ENCODE measurements at places on chromosomes 2 and 18.

GRCh38 chr2:105502625-105503334 lies 103.9 kb upstream of the FHL2 start:
- DNase-seq = no peak

DNA sequence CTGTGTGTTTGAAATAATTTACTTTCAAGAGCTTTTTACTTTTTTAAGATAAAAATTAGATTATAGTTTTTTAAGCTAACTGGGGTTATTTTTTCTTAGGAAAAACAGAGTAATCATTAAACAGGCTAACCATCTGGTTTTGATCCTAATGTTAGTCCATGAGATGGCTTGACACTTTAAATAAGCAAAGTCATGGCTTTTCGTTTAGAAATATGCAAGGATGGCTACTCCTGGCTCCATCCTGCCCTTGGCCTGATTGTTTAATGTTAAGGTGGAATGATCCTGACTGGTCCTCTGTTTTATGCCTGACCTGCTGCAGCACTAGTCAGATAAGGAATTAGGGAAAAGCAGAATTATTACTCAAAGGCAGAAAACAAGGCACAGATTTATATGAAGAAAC lies 39.7 kb upstream of the PNPT1 start:
- DNase-seq = no peak

- DNase-seq = no peak
These were observed 142.5 kb upstream of the GATA6 start for GRCh38 chr18:22026889-22027288.

DNA sequence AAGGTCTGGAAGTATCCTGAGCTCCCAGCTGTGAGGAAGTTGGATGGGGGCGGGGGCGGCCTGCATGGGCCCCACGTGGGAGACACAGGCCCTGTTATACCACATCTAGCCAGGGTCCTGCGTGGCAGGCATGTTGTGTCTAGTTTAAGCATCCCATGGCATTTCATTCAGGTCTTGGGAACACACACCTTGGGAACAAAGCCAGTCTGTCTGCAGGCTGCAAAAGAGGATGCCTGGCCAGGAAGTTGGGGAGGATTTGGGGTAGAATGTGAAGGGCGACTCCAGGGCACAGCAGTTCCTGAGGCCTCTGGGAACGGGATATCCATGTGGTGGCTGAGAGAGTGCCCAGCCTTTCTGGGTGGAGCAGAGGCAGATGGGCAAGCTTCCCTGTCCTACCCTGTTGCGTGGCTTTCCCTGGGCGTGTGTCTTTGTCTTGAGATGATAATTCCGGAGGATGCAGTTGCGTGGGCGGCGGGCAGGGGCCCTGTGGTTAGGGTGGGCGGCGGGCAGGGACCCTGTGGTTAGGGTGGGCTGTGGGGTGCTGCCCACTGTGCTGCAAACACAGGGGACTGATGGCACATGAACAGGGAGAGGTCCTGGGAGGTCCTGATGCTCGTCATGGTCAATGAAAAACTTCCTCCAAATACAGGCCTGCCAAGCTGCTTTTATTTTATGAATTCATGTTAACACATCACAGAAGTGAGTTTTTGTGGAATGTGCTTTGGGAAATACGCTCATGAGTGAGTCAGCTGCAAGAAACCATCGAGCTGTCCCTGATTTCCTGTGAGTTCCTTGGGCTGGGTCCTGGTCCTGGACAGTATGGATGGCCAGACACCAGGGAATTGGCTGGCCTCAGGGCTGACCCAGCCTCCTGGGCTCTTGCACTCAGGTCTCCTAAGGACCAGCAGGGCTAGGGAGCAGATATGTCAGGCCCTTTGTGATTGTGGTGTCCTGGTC lies 90.0 kb upstream of the HS6ST1 start:
- no peak for DNase-seq

- no peak for DNase-seq
These were observed 40.6 kb upstream of the ACYP2 start for GRCh38 chr2:54074606-54075341.

- no peak for DNase-seq
These were observed 17.1 kb downstream of the GATA6 start for GRCh38 chr18:22186484-22186971.

- DNase-seq = no peak
These were observed 74.3 kb upstream of the COL5A2 start for GRCh38 chr2:189253836-189254235.

GRCh38 chr2:138534791-138535190 lies 33.2 kb downstream of the SPOPL start:
- no peak for DNase-seq

DNA sequence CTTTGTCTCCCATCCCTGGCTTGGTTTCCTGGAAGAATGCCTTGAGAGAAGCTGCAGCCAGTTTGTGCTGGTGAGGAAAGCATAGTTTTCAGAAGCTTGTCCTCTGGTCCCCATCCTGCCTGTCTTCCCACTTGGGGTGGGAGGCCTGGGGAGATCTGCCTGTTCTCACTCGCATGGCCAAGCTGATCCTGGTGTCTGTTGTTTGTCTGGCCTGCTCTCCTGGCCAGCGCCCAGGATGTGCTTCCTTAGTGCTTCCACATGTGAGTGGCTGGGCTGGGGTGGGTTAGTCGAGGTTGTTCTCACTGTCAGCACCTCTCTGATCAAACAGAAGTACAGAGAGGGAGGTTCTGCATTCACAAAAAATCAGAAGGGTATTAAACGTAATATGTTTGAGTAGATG lies 49.5 kb downstream of the PTPRM start:
- no peak for DNase-seq

DNA sequence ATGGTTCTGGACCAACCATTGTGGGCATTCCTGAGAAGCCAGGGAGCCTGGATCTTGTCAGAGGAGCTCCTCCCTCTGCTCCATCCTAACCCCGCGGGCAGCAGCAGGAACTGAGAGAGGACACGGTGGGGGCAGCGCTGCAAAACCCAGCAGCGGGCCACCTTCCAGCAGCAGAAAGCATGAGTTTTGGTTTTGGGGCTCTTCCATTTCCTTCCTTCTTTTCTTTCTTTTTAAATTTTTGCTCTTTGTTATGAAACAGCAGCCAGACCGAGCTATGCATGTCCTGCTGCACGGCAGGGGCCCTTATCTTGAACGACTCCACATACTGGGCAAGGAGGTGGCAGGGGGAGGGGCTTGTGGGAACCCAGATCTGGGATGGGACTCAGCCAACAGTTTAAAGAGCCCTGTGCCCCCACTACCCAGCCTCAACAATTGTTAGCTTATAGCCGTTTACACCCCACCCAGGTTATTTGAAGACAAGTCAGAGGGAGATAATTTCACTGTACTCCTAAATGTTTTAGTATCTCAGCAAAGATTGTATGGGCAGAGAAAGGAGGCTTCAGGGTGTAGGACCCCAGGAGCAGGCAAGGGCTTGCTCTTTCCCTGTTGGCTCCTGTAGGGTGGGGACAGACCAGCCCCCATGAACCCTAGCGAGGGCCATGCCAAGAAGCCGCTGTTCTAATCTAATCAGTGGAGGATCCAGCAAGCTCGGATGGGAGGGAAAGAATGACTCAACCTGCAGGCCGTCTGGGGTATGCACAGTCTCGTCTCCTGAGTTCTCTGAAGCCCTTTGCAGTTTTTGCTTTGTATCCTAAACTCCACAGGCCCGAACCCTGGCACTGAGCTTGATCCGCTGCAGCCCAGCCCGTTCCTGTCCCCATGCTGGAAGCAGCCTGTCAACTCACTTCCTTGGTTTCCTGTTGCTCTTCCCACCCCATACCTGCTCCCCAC lies 75.3 kb downstream of the LRRFIP1 start:
- no peak for DNase-seq

- no peak for DNase-seq
These were observed 136.9 kb downstream of the NRXN1 start for GRCh38 chr2:50895041-50895440.

DNA sequence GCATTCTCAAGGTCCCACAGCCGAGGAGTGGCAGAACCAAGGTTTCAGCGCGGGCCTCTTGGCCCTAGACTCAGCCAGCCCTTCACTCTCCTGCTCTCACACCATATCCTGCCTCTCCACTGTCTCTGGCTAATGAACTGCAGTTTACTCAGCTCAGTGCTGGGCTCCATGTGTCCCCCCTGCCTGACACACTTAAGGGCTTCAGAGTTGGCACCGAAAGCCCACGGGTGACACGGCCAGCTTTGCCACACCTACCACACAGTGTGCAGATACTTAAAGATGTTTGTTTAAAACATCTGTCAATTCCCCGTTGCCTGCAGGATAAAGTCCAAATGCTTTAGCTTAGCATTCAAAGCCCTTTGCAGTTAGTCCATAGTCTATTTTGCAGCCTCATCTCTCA lies 241.2 kb downstream of the SEPTIN10 start:
- DNase-seq = no peak

DNA sequence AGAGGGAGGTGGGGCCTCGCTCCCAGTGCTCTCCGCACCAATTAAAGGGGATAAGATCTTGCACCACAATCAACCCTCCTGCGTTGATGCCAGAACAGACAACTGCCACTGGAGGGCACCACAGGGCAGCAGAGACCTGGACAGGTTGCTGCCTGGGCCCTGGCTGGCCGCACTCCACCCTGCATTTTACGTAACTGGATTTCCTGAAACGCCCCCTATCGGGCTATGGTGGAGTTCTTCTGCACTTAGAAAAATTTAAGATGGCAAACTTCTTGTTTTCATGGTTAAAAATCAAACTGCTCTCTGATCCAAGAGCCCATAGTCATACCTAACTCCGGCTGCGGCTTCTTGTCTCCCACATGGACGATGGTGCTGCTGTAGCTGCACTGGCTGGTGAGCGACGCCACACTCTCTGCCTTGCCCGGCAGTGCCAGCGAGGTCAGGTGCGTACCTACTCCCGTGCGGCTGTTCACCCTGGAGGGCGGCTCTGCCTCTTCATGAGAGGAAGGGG lies 16.8 kb upstream of the HES6 start:
- DNase-seq = peak; percentile 65

DNA sequence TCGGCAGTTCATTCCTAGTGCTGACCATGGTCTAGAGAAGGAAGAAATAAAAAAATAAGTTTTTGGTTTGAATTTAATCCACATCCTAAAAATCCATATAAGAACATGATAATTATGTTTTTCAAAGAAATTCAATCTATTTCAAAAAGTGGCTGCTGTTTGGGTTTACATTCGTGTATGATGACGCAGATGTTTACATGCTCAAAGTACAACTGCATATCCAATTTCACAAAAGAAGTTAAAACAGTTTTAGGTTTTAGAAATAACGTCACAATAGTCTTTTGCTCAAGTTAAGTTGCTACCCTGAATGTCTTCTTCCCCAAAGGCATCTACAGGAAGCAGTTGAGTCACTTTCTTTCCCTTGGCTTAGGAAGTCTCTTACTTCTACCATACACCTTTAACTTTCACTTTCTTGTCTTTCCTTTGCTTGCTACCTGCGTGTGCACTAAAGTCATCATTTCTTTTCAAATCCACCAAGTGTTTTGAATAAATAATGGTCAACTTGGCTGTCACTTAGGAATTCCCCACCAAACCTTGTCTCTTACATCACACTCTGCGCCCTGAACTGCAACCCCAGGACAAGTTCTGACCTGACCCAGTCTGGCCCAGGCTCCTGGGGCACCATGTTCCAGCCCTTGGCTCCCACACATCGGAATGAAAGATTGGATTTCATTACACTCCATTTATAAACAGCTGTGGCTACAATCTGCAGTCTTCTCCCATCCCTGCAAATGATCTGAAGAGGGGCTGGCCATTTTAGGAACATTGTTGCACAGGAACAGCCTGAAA lies 28.4 kb downstream of the FAM237A start:
- no peak for DNase-seq

DNA sequence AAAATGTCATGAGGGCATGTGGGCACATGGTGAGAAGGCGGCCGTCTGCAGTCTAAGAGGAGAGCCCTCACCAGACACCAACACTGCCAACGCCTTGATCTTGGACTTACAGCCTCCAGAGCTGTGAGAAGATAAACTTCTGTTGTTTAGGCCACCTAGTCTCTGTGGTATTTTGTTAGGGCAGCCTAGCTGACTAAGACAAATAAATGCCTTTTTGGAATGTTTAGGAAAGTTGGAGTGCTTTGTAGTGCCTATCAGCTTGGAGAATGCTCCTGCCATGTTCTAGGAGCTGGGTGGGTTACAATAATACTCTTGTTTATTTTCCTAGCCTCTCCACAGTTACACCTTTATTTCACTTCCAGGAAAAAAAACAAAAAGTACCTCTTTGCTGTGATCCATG lies 92.0 kb downstream of the SPP2 start:
- no peak for DNase-seq

DNA sequence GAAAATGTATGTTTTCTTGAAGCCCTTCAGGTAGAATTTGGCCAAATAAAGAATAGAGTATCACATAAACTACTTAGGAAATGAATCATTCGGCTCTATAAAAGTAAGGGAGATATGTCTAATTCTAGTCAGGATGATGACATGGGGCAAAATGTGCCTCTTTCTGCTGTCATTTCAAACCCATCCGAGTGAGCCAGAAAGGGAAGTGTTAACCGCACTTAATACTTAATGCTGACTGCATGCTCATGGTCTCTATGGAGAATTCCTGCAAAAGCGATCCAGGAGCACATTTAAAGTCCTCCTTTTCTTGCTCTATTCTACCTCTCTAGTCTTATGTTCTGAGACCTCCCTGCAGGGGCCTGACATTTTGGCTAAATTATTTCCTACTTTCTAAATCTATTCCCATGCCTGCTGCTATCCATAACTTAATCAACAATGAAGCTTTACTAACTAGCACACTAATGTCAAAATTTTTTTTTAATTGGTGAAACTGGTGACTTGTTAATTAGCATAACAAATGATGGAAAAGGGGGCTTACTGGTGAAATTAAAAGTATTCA lies 127.4 kb downstream of the CDC42EP3 start:
- no peak for DNase-seq

DNA sequence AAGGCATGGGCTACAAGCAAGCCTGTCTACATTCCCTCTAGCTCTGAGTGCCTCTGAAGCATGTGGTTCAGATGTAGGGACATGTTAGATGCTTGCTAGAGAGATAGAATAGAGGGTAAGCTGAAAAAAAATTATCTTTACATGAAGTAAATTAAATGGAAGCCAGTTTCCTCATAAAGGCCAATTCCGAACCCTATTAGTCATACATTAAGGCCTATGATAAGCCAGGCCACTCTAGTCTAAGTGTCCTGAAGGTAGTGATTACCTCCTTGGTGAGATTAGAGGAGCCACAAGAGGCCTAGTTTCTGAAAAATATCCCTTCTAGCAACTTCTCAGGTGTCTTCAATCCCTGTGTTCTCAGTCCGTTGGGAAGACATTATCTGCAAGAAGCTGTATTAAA lies 72.4 kb upstream of the NPAS2 start:
- no peak for DNase-seq

- DNase-seq = no peak
These were observed 188.4 kb upstream of the RASGRP3 start for GRCh38 chr2:33288011-33288410.

DNA sequence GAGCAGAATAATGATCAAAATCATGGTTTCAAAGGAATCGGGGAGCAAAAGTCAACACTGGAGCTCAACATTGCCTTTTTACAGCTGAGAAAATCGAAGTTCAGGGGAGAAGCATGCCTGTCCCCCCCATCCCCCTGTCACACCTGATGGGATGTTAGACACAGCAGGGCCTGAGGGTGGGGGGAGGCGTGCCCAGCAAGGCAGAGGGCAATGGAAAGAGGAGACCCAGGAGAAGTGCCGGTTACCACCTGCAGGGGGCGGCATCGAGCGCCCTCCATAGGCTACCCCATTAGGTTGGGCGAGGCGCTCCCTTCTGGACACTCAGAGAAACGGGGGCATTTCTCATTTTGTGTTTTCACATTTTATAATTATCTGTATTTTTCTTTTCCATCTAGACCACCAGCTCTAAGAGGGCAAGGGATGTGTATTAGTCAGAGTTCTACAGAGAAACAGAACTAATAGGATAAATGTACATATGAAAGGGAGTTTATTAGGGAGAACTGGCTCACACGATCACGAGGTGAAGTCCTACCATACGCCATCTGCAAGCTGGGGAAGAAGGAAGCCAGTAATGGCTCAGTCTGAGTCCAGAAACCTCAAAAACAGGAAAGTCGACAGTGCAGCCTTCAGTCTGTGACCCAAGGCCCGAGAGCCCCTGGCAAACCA lies 271.3 kb downstream of the LRATD1 start:
- peak; percentile 72 for DNase-seq
